Stimulated activated CD4-positive, alpha-beta T cell treated with anti-CD3 and anti-CD28 coated beads, TNF-alpha, amount 100 ng/mL, for 24 hours (primary cell): ENCODE measurements at places on chromosomes 3 and 15.
A peak's percentile ranks its signal among the peaks of the same experiment; 100 is the strongest.

- DNase-seq = no peak
These were observed 165.4 kb downstream of the CFAP20DC start for GRCh38 chr3:58884453-58884852.

DNA sequence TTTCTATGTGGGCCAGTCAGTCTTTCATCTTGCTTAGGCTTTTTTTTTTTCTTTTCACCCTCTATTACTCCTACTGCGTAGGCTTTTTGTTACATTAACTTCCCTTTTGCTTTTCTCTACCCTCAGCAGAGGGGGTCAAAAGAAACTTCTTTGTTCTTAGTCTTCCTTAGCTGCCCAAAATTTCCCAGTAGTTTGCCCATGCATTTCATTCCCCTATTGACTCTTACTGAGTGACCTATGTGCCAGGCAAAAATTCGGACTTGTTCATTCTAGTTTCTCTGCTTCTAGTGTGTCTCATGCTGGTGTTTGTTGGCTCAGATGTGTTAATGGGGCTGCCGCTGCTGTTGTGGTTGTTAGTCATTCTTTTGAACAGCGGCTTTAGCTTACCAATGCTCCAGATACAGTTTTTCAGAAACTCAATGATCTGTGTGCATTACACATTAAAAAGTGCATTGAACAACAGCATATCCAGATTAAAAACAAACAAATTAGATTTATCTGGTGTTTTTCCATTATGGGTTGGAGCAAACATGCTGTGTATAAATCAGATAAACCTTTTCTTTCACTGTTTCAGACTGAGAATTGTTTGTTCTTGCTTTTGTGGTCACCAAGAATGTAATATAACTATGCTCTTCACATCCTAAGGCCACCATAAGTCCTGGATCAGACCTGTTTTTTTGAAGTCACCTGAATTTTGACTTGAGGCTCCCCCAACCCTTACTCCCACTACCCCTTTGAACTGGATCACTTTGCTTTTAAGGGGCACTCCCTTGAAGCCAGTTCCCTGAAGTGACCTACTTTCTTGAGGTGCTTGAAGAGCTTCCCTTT lies 43.1 kb downstream of the PDE8A start:
- DNase-seq = no peak

DNA sequence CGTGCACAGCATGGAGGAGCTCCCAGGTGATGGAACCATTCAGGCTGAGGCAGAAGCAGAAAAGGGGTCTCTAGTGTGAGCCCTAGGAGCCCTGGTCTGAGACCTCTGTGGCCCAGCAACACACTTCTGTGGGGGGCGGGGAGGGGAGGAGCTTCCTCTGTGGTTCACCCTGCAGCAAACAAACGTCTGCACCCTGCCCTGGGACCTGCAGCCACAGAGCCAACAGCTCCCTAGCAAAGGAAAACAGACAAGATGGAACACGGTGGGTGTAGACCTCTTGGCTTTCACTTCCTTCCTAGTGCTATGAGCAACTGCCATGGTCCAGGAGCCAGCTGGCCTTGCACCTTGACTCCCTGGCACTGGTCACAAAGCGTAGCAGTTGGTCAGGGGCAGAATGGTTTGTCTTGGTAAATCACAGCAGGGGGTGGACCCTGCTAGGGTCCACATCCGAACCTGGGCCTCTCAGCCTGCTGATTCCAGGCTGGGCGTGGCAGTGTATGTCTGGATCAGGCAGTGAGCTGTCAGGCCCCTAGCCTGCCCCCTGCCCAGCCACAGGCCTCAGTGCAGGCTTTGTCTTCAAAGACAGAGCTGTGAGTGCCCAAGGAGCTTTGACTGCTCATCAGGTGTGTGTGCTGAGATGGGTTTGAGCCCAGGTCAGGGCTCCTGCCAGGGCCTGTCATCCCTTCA lies 6.7 kb downstream of the AMIGO3 start:
- no peak for DNase-seq

DNA sequence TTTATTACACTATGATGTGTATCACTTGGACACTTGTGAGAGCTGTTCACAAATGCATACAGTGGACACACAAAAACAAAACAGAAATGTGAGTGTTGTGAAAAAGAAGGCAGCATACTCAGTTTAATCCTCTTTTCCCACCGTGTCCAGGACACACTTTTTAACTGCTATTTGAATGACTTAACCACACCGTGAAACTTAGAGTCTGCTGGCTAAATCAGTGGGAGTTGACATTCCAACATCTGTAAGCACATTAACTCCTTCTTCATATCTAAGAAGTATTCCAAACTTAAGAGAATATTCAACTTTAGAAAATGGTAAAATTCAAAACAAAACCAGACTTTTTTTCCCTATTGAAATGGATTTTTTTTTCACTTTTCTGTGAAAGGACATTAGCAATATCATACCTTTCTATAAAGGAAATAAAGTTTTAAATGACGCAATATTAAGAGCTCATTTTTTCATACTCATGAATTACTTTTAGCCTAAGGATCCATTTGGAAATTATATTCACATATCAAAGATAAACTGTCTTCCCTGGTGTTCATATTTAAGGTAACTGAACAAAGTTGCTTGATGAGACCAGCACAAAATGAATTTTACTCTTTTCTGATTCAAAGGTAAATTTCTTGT lies 316.6 kb downstream of the RBMS3 start:
- DNase-seq = no peak

DNA sequence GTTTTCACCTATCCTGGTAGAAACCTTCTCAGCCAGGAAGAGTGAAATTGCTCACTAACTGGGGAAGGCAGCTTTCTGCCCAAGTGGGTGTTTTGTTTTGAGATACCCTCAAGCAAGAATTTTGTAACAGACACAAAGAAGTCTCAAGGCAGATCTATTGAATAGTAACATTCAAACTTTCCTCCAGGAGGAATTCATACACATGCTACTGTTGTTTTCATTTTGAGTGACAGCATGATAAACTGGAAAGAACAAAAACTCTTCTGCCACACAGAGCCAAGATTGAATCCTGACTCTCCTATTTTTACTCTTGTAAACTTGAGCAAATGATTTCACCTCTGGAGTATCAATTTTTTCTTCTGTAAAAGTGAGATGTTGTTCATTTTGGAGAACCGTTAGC lies 54.8 kb upstream of the MBNL1 start:
- no peak for DNase-seq

- no peak for DNase-seq
These were observed 20.5 kb downstream of the PFKFB4 start for GRCh38 chr3:48536116-48536515.

DNA sequence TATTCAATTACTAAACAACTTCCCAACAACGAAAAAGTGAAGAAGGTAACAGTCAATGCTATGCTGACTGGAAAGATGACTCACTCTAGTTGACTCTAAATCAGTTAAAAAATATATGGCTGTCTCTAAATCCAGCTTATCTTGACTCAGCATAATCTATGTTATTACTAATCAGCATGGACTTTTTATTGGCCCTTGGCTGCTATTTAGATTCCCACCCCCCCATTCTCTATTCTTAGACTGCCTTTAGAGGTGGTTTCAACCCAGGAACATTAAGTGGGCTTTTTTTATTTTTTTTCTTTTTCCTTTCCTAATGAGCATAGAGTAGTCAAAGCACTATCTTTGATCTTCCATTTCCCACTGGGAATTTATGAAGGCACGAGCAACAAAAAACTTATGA lies 1.9 kb downstream of the PCOLCE2 start:
- DNase-seq = no peak

DNA sequence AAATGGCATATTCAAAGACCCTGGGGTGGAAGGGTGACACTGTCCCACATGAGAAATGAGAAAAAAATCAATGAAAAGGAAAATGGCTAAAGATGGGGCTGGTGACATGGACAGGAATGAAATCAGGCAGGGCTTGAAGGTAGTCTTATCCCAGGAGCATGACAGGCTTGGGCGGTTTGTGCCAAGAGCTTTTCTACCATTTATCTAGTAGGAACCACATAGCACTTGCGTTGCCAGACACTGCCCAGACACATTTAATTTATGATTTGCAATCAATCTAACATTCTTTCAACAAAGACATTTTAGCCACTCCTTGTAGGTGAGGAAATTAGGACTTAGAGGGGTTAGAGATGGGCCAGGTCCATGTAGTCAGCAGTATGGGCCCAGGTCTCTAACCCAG lies 106.6 kb upstream of the NR2F2 start:
- DNase-seq = no peak

GRCh38 chr15:84834969-84835368 lies 17.8 kb downstream of the ALPK3 start:
- no peak for DNase-seq

DNA sequence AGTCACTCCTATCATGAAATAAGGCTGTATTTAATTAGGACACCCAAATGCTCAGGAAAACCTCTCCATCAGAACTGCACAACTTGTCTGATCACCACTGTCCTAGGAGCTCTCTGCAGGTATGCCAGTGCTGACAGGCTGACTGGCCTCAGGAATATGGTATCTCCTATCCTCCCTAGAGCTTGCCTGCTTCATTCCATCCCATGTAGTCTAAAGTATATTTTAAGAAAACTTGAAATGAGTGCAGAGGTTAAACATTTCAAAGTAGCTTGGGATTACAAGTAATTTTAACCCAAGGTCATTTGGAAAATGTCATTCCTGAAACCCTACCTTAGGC lies 23.7 kb downstream of the FILIP1L start:
- DNase-seq = no peak

GRCh38 chr15:69319384-69320375 lies 21.0 kb downstream of the PAQR5 start:
- peak; percentile 7 for DNase-seq

- DNase-seq = peak; percentile 27
These were observed at the start of gene PTPRG for GRCh38 chr3:61561374-61562041. Gene PTPRG, plus strand, starts transcription at chr3:61561571. Its CDS starts 717 bp downstream, at chr3:61562288.

- DNase-seq = no peak
These were observed 587.4 kb upstream of the KCNMB2 start for GRCh38 chr3:177948716-177949425.

DNA sequence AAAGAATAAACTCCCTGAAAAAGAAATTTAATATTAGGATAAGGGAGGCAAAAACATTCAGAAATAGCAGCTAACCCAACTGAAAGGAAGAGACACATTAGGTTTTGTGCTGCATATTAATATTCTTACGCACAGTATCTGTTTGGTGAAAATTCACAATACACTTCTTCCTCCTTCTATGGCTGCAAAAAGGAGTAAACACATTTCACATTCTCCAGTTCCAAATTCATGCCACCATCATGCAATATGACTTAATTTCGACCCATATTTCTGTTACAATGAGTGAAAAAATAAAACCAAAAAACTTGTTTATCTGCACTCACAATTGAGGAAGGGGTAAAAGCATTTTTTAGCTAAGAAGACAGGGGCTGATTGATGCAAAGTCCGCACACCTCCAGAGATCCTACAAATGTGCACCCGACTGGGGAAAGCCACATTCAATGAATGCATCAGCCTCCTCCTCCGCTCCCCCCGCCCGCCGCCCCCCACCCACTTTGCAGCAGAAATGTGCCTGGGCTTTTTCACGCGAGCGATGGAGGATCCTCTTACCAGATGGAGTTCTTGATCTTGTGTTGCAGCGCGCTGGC lies 1.0 kb downstream of the RFX7 start:
- no peak for DNase-seq

- DNase-seq = no peak
These were observed 10.2 kb upstream of the TRIM69 start for GRCh38 chr15:44726136-44726535.

DNA sequence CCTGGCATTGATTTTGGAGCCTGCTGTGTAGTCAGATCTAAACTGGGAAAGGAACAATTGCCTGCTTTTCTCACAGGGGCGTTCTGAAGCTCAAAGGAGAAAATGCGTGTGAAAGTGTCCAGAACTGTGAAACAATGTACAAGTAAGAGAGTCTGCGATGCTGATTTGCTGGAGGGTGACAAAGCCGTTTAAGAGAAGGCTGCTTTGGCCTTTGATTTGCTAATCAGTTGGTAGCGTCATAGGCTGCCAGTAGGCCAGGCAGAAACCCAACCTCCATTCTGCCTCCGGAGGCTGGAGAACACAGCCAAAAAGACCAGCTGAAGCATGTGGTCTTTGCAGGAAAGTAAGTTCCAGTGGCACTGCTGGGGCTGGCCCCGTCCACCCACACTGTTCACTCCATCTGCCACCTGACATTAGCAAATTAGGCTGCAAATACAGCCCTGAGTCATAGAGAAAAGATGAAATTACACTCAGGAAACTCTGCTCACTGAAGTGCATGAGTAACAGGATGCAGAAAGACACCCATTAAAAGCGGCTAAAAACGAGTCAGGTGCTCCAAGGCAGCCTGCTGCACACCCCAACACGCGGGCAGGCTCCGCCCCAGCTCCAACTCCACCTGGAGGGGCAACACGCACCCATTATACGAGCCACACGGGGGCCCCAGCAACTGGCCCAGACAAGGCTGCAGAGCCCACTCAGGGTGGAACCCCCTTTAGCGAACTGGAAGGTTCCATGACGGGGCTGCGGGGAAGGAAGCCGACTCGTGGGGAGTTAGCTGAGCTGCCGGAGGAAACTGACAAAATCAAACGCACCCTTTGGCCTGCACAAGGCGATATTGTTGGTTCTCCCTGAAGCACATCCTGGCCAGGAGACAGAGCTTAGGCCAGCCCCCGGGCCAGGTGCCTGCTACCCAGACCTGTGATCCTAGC lies 31.6 kb downstream of the ZDHHC19 start:
- peak; percentile 85 for DNase-seq

GRCh38 chr3:105529456-105529855 lies 162.7 kb downstream of the ALCAM start:
- no peak for DNase-seq

GRCh38 chr3:111702996-111703985 lies 108.1 kb upstream of the ZBED2 start:
- no peak for DNase-seq

DNA sequence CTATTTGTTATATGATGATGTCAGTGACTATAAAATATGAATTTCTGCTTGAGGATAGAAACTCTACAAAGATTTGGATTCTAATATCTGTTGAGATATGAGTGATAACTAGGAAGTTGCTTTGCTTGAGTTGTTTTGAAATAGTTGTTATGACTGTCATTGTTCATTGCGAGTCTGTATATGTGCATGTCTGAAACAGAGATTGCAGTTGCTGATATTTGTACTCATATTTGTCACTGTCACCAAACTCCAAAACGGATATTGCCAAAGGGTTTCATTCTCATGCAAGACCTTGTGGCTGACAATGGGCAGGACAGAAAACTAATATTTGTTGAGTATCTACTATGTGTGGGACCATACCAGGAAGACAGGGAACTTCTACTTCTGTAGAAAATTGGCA lies 240.2 kb downstream of the CD47 start:
- no peak for DNase-seq

DNA sequence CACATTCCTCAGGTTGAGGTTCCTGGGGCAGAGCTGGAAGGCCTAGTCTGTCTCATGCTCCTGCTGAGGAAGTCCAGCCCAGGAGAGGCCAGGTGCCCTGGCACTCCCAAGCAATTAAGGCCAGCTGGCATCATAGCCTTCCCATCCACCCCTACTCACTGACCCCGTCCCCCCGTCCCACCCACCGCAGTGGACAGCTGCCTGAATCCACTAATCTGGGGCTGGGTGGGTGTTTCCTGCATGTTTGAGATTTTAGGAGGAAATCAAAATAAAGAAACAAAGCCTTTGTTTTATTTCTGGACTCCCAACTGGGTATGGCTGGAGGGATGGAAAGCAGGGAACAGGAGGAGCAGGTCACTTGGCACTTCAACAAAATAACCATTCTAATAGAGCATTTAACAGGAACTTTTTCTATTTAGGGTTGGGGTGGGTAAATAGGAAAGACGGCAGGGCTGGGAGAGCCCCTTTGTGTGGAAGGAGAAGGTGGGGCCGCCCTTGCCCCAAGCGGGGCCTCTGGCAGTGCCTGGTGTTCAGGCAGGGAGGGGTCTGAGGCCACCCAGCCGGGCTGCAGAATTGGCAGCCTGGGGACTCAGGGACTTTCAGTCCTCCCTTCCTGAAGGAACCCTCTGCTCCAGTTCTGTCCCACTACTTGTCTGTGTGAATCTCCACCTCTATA lies 8.5 kb downstream of the MRAS start:
- DNase-seq = no peak

GRCh38 chr3:13718436-13718835 lies 161.4 kb downstream of the WNT7A start:
- no peak for DNase-seq
